Sigmoid colon (tissue), 7 donors: ENCODE measurements at places on chromosomes 1 and 21. TPM values are rescaled to one million over a fixed set of nuclear protein-coding genes. Genes with fewer than 3 reads are reported as not detected.
A peak's percentile ranks its signal among the peaks of the same experiment; 100 is the strongest.

DNA sequence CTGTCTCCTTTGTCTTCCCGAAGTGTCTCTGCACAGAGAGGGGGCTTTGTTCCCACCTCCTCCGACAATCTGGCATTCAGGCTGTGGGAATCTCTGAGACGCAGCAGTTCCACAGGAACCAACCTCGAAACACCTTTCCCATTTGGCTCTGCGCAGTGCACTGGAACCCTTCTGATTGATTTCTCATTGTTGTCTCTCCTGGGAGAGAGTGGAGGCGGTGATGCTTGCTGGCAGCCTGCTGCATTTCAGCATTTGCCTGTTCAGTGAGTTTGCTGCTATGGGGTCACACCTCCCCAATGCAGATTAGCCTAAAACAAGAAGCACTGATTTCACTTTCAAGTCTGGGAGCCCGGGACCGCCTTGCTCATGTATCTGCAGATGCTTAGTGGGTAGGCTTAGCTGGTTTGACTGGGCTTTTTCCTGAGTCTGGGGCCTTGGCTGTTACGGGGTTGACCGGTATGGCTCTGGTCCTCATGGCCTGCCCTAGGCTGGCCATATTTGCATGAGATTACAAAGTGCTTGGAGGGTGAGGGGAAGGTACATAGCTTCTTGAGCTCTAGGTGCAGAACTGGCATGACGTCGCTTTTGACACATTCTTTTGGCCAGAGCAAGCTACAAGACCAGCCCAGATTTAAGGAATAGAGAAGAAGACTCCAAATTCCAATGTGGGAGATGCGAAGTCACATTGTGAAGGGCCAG, 695.3 kb downstream of the PTPRU start:
- no peak overlapping the region for H3K4me3 ChIP-seq
- H3K27me3 ChIP-seq: peaks cover 19% of the 10 kb centered on the region
- H3K36me3 ChIP-seq: no peaks in the 10 kb centered on the region
- DNase-seq: no peak

- H3K36me3 ChIP-seq: no peaks in the 10 kb centered on the region
- no peak overlapping the region for H3K27ac ChIP-seq
- H3K4me3 ChIP-seq: no peak overlapping the region
These were observed 117.8 kb downstream of the GLIS1 start for GRCh38 chr1:53621144-53621543.

TSPAN1 gene
- 0.99 TPM for total RNA-seq

DNA sequence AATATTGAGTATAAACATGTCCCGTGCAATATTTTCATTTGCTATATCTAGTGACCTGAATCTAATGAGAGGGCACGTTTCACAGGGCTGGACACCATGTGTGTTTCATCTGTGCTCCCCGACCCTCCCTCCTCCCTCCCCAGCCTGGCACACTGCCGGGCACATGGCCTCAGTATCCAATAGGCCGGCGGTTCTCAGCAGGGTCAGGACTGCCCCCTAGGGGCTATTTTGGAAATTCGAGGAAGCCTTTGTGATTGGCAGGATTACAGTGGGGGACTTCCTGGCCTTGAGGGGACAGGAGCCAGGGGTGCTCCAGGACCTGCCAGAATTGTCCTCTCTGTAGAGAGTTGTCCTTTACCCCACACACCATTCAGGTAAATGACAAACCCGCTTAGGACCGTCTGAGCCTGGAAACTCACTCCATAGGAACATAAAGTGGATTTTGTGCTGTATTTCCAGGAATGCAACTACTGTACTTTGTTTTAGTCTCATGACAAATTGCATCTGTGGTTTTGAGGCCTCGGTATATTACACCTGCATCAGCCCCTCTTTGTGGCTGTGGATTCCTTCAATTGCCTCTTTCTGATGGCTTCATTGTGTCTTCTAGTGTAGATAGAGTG, 109.5 kb upstream of the SIM2 start:
- no peaks in the 10 kb centered on the region for H3K4me1 ChIP-seq
- H3K4me3 ChIP-seq: no peak overlapping the region
- no peak overlapping the region for H3K27ac ChIP-seq
- no peaks in the 10 kb centered on the region for H3K27me3 ChIP-seq
- no peak for DNase-seq

SLFNL1 gene
- total RNA-seq: 0.28 TPM

GRCh38 chr1:97006044-97006661, 284.6 kb downstream of the PTBP2 start:
- DNase-seq: no peak
- H3K36me3 ChIP-seq: no peaks in the 10 kb centered on the region
- H3K27ac ChIP-seq: no peak overlapping the region
- no peaks in the 10 kb centered on the region for H3K4me1 ChIP-seq
- no peak overlapping the region for H3K4me3 ChIP-seq

GRCh38 chr21:27476696-27477095, 509.8 kb upstream of the ADAMTS5 start:
- H3K4me1 ChIP-seq: no peaks in the 10 kb centered on the region
- H3K36me3 ChIP-seq: no peaks in the 10 kb centered on the region
- H3K27ac ChIP-seq: no peak overlapping the region

DNA sequence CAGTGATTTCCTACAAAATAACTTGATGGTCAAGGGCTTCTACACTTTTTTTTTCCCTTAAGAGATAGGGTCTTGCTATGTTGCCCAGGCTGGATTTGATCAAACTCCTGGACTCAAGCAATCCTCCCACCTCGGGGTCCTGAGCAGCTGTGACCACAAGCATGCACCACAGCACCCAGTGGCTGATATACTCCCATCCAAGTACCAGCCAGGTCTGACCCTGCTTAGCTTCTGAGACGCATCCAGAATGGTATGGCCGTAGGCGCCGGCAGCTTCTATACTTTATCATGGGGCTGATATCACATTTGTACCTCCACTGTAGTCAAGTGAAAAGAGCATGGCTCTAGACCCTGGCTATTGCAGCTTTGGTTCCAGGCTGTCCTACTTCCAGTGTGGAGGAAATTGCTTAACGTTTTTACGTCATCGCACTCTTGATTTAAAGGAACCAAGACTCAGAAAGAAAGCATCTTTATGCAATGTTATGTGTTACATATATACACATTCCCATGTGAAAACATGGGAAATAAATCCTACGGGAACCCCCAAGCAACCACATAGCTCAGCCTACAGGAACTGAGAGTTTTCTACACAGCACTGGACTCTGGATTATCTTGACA, 39.5 kb downstream of the PDPN start:
- H3K36me3 ChIP-seq: no peaks in the 10 kb centered on the region
- no peaks in the 10 kb centered on the region for H3K27me3 ChIP-seq
- no peak overlapping the region for H3K27ac ChIP-seq
- H3K4me1 ChIP-seq: no peaks in the 10 kb centered on the region

LORICRIN gene
- total RNA-seq: not detected

GRCh38 chr21:32367158-32367557, 25.7 kb downstream of the URB1 start:
- H3K27ac ChIP-seq: no peak overlapping the region
- H3K36me3 ChIP-seq: peaks cover 61% of the 10 kb centered on the region
- no peak for DNase-seq
- H3K27me3 ChIP-seq: no peaks in the 10 kb centered on the region
- H3K4me1 ChIP-seq: no peaks in the 10 kb centered on the region

TMEM63A gene
- total RNA-seq: 35.9 TPM

VANGL1 gene
- 7.1 TPM for total RNA-seq

BRINP2 gene
- total RNA-seq: not detected

B3GALT5 gene
- 1.2 TPM for total RNA-seq

GRCh38 chr1:44613941-44614340, 60.3 kb downstream of the TMEM53 start:
- H3K27ac ChIP-seq: no peak overlapping the region
- H3K27me3 ChIP-seq: no peaks in the 10 kb centered on the region
- H3K36me3 ChIP-seq: no peaks in the 10 kb centered on the region

- H3K4me3 ChIP-seq: peak overlapping the region; percentile 85
- H3K27ac ChIP-seq: peak overlapping the region; percentile 86
- peaks cover 32% of the 10 kb centered on the region for H3K4me1 ChIP-seq
- no peak for DNase-seq
- H3K36me3 ChIP-seq: no peaks in the 10 kb centered on the region
- no peaks in the 10 kb centered on the region for H3K27me3 ChIP-seq
These were observed 642 bp upstream of the CREG1 start for GRCh38 chr1:167554028-167554779.

SEC16B gene
- total RNA-seq: 5.8 TPM

- H3K4me3 ChIP-seq: no peak overlapping the region
- H3K27me3 ChIP-seq: no peaks in the 10 kb centered on the region
These were observed 626.6 kb downstream of the KCNT2 start for GRCh38 chr1:195981448-195982139.

- no peak overlapping the region for H3K27ac ChIP-seq
- H3K4me1 ChIP-seq: no peaks in the 10 kb centered on the region
- H3K27me3 ChIP-seq: no peaks in the 10 kb centered on the region
- no peaks in the 10 kb centered on the region for H3K36me3 ChIP-seq
- DNase-seq: no peak
- H3K4me3 ChIP-seq: no peak overlapping the region
These were observed 62.1 kb upstream of the PROX1 start for GRCh38 chr1:213925531-213926182.

DNA sequence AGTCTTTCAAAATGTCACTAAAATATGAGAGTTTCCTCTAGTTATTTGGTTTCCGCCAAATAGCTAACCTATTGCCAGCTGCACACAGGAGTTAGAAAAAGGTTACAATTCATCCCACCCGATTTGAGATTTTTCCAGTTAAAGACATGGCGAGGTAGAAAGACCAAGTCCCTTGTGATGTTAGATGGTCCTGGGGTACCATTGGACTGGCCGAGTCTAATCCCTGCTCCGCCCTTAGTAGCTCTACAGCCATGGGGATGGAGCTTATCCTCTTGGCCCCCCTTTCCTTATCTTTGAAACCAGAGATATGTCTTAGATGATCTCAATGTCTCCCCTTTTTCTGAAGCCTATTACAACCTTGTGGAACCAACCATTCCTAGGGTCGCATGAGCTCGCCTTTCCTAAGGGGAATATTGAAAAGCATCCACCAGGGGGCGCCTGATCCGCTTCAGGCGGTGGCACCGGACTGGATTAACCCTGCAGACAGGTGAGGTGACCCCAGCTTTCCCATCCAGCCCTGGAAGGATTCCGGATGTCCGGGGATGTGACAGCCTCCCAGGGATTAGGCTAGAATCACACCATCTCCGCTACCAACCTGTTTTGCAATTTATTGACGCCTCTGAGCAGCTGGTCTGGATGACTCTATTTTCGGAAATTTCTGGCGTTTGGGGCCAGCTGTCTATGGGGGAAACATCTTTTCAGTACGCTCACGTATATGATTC, 68.3 kb upstream of the SIM2 start:
- H3K4me3 ChIP-seq: no peak overlapping the region
- H3K27ac ChIP-seq: no peak overlapping the region
- DNase-seq: no peak
- peaks cover 24% of the 10 kb centered on the region for H3K27me3 ChIP-seq
- H3K36me3 ChIP-seq: no peaks in the 10 kb centered on the region
- H3K4me1 ChIP-seq: no peaks in the 10 kb centered on the region

- H3K36me3 ChIP-seq: no peaks in the 10 kb centered on the region
- no peak for DNase-seq
- no peak within 1 kb of the TSS for H3K4me3 ChIP-seq
- H3K27ac ChIP-seq: no peak within 1 kb of the TSS
These were observed at the start of gene KRTAP6-1 for GRCh38 chr21:30613836-30614235. KRTAP6-1 (minus strand) TSS chr21:30613930; CDS start chr21:30613904, 26 bp downstream.

DNA sequence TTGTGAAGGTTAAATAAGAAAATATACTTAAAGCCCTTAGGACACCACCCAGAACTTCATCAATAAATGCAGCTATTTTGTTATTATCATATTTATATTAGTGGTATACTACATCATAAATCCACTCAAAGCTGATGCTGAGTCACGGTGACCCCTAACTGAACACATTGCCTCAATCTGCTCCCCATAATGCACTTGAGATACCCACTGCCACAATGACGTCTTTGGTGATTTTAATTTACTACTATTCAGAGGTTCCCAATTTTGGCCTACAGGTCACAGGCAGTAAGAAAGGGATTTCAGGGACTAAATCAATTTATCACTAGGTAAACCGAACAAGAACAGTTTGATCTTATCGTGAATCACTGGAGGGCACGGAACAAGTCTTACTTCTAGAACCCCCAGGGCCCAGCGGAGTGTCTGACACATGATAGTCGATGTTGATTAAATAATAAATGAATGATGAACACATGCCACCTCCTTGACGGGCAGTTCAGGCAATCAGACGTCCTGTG, 493 bp upstream of the CHD1L start:
- no peaks in the 10 kb centered on the region for H3K27me3 ChIP-seq
- peak overlapping the region; percentile 89 for H3K4me3 ChIP-seq
- DNase-seq: no peak
- peak overlapping the region; percentile 99 for H3K27ac ChIP-seq
- H3K36me3 ChIP-seq: no peaks in the 10 kb centered on the region

NBPF3 gene
- 2.9 TPM for total RNA-seq

ADORA1 gene
- total RNA-seq: not detected

- H3K27ac ChIP-seq: no peak overlapping the region
- no peaks in the 10 kb centered on the region for H3K27me3 ChIP-seq
- H3K36me3 ChIP-seq: no peaks in the 10 kb centered on the region
- H3K4me1 ChIP-seq: no peaks in the 10 kb centered on the region
- DNase-seq: no peak
These were observed 13.7 kb upstream of the RHEX start for GRCh38 chr1:206039046-206039973.

- DNase-seq: no peak
- H3K36me3 ChIP-seq: no peaks in the 10 kb centered on the region
- no peak overlapping the region for H3K27ac ChIP-seq
- H3K27me3 ChIP-seq: no peaks in the 10 kb centered on the region
These were observed 285.6 kb downstream of the GRIK1 start for GRCh38 chr21:29654203-29654602.

DNA sequence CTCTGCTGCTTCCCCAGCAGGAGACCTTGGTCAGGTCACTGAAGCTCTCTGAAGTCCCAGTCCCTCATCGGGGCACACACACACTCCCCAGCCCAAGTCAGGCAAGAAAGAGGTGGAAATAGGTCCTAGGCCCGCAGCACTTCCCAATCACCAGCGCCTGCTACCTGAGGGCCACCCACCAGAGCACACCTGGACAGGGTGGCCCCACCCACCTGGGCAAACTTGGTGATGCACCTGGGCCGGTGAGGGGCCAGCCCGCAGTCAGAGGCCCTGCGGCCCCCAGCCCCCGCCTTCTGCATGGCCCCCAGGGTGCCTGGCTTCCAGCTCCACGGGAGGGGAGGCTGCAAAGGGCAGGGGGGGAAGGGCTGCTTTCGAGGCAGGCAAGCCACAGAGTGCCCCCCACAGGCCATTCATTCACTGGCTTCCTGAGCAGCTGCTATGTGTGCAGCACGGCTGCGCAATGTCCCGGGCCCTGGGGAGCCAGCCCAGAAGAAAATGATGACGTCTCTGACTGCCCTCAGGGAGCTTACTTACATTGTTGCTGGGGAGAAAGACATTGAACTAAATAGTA, 4.7 kb downstream of the SH2D5 start:
- H3K4me3 ChIP-seq: no peak overlapping the region
- no peak overlapping the region for H3K27ac ChIP-seq
- DNase-seq: no peak
